ENCODE measurements at places on chromosomes 5 and 9. TPM values are rescaled to one million over a fixed set of nuclear protein-coding genes. Genes with fewer than 3 reads are reported as not detected.

Gene DMRTA1
- total RNA-seq = 7.7 TPM

Gene C9orf50
- total RNA-seq = 0.27 TPM

Gene ADGRD2
- not detected for total RNA-seq

Gene SPATA24
- total RNA-seq = 13.9 TPM

Gene TJP2
- 254 TPM for total RNA-seq

Gene LYRM7
- 6.1 TPM for total RNA-seq

Gene PCDHGB2
- total RNA-seq = 0.89 TPM

Gene F2RL2
- 0.16 TPM for total RNA-seq

Gene RELL2
- 6.7 TPM for total RNA-seq

Gene PCDHGC3
- 25.8 TPM for total RNA-seq

Gene INSL4
- total RNA-seq = not detected

DNA sequence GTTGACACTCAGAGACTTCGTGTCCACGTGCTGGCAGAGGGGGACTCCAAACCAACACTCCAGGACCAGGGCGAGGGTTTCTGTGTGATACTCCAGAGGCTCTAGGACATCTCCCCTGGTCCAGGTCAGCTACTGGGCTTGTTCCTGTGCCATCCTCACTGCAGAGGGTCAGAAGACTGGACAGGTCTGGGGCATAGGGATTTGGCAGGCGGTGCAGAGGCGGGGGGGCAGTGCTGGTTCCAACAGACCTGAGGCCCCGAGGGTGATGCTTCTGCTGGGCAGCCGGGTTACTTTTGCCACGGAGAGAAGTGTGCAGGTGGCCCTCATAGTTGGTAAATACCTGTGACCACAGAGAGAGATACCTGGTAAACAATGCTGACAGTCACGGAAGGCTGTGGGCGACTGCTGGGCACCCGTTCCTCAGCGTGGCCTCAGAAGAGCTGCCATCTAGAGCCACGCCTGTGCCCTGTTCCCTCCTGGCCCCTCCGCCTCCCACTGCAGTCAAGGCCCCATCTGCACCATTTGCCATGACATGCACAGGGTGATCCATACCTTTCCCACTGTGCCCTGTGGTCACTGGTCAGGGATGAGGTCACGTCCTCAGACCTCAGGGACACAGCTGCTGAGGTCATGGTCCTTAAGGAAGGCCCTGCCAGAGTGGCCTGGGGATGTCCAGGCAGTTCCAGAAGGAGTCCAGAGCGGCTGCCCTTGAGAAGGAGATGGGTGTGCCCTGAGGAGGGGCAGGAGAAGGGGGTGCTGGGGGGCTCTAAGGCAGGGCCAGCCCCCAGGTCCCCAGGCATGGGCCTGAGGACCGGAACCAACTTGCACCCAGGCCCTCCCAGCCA, 30.0 kb downstream of the TRIP13 start:
- no peak for DNase-seq

GRCh38 chr5:131633830-131634229, 1.2 kb downstream of the RAPGEF6 start:
- DNase-seq = no peak

DNA sequence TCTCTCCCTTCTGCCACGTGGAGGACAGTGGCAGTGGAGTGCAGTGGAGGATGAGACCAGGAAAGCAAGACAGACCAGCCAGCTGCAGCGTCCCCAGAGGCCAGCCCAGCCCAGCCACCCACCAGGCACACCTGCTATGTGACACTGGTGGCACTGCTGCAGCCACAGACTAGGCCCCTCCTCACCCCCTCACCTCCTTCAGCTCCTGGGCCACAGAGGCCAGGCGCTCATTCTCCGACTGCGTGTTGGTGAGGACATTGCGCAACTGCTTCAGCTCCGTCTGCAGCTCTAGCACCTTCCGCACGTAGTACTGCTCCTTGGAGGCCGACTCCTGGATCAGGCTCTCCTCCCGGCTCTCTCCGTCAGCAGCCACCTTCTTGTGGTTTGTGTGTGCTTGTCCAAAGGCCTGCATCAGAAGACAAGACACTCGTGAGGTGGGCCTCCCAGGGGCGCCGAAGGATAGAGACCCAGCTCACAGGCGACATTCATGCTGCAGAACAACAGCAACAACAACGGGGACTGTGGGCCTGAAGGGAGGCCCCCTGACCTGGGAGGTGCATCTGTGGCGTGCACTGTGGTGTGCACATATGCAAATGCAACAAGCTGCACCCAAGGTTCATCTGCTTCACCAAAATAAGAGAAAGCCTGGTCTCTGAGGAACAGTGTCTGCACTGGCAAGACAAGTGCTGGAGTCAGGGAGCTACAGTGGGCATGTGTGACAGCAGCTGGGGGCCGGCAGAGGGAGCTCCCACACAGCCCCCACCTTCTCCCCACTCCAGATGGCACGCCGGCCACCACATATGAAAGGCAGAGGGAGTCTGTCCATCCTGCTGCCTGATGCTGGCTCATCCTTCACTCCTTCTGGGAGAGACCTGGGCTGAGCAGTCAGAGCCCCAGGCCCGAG, 35.5 kb downstream of the BICD2 start:
- DNase-seq = no peak

DNA sequence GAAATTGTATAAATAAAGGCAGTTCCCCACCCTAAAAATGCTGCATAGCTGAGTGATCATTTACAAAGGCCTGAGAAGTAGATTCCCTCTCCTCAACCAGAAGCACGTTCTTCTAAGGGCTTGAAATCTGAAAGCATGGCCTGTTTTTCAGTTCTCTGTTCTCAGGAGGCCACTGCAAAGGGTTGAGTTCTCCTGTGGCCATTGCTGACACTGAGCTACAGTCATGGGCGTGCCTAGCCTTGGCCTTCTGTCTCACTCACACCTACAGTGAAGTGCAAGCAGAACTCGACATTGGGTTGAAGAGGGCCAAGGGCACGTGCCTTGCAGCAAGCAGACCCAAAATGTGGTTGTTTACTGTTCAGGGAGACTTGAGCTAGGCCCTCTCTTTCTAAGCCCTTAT, 276.6 kb upstream of the VLDLR start:
- DNase-seq = no peak

- DNase-seq = no peak
Measured at GRCh38 chr9:89542401-89543021, 44.6 kb upstream of the SEMA4D start.

GRCh38 chr9:25726871-25727410, 48.7 kb upstream of the TUSC1 start:
- no peak for DNase-seq

GRCh38 chr5:178424810-178425177, 165.4 kb downstream of the COL23A1 start:
- no peak for DNase-seq

DNA sequence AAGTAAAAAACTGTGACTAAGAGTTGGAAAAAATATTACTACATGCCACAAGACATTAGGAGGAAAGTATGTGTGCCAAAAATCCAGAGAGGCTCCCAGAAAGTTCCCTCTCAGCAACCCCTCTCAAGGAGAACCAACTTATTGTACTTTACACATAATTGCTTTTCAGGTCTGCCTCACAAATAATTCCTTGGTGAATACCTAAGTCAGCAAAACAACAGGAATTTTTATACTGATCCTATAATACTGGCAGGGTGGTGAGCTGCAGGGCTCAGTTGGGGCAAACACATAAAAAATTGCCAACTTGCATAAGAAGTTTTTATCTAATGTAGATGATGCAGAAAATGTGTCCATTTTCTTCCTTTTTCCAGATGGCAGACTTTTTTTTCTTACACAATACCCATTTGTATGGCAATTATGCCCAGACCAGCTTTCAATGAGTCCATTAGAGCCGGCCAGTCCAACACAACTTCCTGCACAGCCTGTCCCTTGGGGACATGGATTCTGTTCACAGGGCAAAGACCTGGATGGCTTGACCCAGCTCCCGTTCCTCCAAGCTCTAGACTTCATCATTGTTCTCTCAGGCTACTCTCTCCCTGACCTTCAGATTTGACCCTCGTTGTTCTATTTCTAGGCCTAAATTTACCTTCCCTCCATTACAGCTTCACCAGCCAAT, 31.3 kb downstream of the MARCHF3 start:
- DNase-seq = no peak

DNA sequence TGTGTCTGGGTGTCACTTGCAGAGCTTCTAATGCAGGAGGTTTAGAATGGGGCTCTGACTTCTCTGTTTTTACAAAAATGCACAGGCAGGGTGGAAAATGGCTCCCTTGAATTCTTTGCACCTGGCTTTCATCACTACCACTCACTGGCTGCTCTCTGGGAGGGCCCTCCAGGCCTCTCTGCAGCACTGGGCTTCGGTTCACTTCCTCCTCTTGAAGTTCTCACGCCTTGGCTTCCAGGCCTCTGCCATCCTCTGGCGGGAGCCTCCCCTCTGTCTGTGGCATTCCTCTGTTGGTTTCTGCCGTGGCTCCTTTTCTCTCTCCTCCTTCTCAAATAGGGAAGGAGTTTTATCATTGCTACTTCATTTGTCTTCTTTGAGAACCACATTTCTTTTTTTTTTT, 2.8 kb upstream of the PRLR start:
- DNase-seq = no peak

- no peak for DNase-seq
Measured at GRCh38 chr9:69157751-69158466, 16.2 kb upstream of the TJP2 start.

GRCh38 chr9:129306318-129306973, 128.4 kb upstream of the IER5L start:
- no peak for DNase-seq

GRCh38 chr5:59327191-59327980, 566.1 kb downstream of the PDE4D start:
- no peak for DNase-seq

DNA sequence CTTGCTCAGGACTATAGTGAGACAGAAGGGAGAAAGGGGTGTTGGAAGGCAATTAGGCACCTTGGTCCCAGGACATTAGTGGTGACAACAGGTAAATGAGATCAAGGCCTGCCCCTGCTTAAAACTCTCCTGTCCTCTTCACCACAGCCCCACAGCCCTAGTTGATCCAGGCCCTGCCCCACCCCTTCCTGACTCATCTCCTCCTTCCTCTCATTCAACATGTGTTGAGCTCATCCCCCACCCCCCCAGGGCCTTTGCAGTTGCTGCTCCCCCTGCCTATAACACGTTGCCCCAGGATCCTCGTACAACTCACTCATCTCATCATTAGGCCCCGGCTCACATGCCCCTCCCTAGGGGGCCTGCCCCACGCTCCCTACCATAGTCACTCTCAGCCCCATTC, 66.8 kb downstream of the TSPAN17 start:
- DNase-seq = no peak

- no peak for DNase-seq
Measured at GRCh38 chr5:39945870-39946269, 521.1 kb upstream of the DAB2 start.

DNA sequence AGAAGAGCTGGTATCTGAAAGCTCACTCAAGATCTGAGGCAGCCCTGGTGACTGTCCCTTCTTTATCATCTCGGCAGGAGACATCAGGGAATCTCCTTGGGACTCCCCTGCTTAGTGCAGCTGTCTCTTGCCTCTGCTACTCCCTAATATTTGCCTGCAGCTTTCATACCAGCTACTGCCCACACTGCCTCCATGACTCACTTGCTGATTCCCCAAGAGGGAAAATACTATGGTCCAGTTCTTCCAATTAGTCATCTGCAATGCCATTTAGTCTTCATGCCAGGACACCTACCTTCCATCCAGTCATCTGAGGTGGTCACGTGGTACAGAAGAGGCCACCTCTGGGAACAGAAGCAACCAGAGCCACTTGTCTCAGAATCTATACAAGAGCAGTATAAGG, 270.8 kb downstream of the NTRK2 start:
- no peak for DNase-seq

DNA sequence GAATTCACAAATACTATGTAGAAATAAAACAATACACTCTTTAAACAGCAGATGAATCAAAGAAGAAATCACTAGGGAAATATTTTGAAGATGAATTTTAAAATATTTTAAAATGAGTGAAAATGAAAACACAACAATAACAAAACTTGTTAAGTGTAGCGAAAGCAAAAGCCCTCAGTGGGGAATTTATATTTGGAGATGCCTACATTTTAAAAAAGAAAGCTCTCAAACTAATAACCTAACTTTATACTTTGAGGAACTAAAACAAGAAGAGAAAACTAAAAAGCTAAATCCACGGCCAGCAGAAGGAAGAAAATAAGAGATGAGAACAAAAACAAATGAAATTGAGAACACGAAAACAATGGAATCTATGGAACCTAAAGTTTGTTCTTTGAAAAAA, 22.7 kb downstream of the SPDL1 start:
- no peak for DNase-seq

- no peak for DNase-seq
Measured at GRCh38 chr9:107540164-107540561, 50.6 kb upstream of the KLF4 start.

DNA sequence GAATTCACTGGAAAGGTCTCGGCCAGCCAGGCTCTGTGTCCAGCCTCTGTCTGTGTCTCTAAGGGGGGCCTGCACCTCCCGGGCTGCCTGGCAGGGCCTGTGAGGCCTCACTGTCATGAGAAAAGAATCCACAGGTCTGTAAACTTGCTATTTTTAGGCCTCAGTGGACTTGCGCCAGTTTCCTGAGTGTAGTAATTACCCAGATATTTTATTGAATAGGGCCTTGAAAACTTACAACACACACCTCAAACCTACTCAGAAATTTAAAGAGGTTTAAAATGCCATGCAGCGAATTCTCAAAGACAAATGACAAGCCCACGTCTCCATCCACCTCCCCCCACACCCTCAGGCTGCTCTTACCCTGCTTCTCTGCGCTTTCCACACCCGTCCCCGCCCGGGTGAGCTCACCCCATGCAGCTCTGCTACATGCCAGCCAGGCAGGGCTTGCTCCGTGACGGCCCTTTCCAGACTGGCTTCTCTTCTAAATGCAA, 8.8 kb upstream of the TENT4A start:
- no peak for DNase-seq

Measured in progenitor cell of endocrine pancreas (in vitro differentiated cells).